Heart right ventricle (tissue), 16 donors: ENCODE measurements at places on chromosomes 1 and 21. TPM values are rescaled to one million over a fixed set of nuclear protein-coding genes. Genes with fewer than 3 reads are reported as not detected.

VANGL2 gene
- 1.7 TPM for total RNA-seq

FCRL2 gene
- not detected for total RNA-seq

- H3K4me1 ChIP-seq: no peaks in the 10 kb centered on the region
- no peak overlapping the region for H3K27ac ChIP-seq
- H3K36me3 ChIP-seq: no peaks in the 10 kb centered on the region
- no peaks in the 10 kb centered on the region for H3K27me3 ChIP-seq
- no peak for DNase-seq
Measured at GRCh38 chr1:192430644-192431043, 113.9 kb downstream of the RGS21 start.

- H3K4me1 ChIP-seq: peaks cover 58% of the 10 kb centered on the region
- DNase-seq: no peak
- H3K4me3 ChIP-seq: no peak overlapping the region
- no peaks in the 10 kb centered on the region for H3K27me3 ChIP-seq
Measured at GRCh38 chr1:205315008-205315618, 6.4 kb downstream of the NUAK2 start.

SNAP47 gene
- 102 TPM for total RNA-seq

DNA sequence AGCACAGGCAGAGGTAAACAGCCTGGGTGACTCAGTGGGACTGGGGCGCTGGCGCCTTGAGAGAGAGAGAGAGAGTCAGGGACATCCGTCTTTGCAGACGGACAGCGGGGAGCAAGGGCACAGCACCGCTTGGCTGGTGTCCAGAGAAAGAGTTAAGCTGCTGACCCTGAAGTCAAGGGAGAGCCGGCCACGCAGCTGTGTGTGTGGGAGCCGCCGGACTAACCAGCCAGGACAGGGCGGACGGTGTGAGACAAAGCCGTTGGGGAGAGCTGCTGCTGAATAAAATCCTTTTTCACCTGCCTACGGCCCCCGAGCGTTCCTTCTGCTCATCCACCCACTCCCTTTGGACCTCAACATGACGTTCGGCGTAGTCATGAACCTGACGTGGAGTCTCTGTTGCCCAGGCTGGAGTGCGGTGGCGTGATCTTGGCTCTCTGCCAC, 14.5 kb downstream of the CFAP74 start:
- H3K36me3 ChIP-seq: no peaks in the 10 kb centered on the region
- peak; percentile 47 for DNase-seq
- H3K27me3 ChIP-seq: peaks cover 23% of the 10 kb centered on the region
- peaks cover 24% of the 10 kb centered on the region for H3K4me1 ChIP-seq
- H3K27ac ChIP-seq: peak overlapping the region; percentile 58

EXO5 gene
- total RNA-seq: 4.6 TPM

GRCh38 chr1:234601301-234602017, 8.5 kb downstream of the IRF2BP2 start:
- no peaks in the 10 kb centered on the region for H3K27me3 ChIP-seq
- H3K4me1 ChIP-seq: peaks cover 44% of the 10 kb centered on the region
- peak overlapping the region; percentile 96 for H3K27ac ChIP-seq
- H3K4me3 ChIP-seq: peak overlapping the region; percentile 95
- no peak for DNase-seq
- H3K36me3 ChIP-seq: no peaks in the 10 kb centered on the region

TMPRSS3 gene
- total RNA-seq: 1.0 TPM

DNA sequence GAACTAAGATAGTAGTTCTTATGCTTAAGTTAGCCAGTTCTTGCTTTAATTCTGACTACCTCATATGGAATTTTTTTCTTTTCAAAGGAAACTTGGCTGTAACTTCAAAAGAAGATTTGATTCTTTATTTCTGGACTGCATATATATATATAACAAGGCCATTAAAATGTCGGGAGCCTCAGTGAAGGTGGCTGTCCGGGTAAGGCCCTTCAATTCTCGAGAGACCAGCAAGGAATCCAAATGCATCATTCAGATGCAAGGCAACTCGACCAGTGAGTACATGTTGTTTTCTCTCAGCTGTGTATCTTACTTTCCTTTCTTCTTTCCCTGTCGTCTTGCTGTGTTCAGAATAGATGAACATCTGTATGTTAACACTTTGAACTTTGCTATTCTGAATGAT, 21.8 kb downstream of the KIF1B start:
- H3K36me3 ChIP-seq: peaks cover 49% of the 10 kb centered on the region
- no peak overlapping the region for H3K27ac ChIP-seq
- no peak overlapping the region for H3K4me3 ChIP-seq
- peaks cover 23% of the 10 kb centered on the region for H3K4me1 ChIP-seq

GRCh38 chr1:227789084-227790033, 26.1 kb upstream of the PRSS38 start:
- H3K36me3 ChIP-seq: no peaks in the 10 kb centered on the region
- peaks cover 31% of the 10 kb centered on the region for H3K4me1 ChIP-seq
- H3K4me3 ChIP-seq: peak overlapping the region; percentile 69
- no peak overlapping the region for H3K27ac ChIP-seq
- H3K27me3 ChIP-seq: no peaks in the 10 kb centered on the region
- DNase-seq: no peak

DNA sequence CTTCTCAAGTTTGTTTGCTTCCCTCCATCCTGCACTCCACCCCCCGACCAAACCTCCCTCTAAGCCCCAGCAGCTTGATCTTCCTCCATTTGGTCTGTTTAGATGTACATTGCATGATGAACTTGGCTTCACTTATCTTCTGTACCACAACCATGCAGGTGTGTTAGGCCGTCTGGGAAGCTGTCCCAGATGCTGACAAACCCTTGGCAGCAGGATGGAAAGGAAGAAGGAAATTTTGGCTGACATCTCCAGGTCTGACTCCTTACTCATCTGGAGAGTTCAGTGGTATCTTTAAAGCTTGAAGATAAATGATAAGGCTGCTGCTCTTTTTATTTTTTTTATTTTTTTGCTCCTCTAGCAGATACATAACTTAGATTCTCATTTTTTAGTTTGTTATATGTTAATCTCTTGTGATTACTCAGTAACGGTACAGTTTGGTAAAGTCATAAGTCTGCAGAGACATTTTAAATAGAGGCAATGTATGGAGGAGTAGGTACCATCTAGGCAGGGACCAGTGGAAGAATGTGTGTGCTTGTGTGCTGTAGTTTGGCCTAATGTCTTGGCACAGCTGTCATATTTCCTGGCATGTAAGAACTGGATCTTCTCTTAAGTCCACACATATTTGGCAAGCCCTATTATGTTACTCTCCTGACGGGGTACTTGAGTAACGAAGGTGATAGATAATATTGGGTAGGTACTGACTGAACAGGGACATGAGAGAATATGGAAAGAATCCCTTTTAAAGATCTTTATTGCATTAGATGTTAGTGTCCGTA, 79.7 kb downstream of the CACHD1 start:
- H3K4me1 ChIP-seq: no peaks in the 10 kb centered on the region
- H3K4me3 ChIP-seq: no peak overlapping the region
- H3K27me3 ChIP-seq: no peaks in the 10 kb centered on the region
- no peak for DNase-seq
- no peak overlapping the region for H3K27ac ChIP-seq

DNA sequence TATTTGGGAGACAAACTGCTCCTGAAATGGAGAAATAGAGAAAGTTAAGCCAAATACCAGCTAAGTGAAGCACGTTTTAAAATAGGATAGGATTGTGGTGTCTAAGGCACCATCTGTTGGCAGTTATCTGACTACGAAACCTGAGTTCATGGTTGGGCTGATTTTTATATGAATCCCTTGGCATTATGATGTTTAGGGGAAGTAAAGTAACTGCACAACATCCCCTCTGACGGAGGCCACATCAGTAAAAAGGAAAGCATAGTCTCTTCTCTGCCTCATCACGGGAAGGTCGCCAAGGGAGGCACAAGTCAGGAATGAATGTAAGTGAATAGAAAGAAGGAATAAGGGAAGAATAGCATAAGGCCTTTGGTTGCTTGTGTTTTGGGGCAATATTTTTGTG, 128.0 kb downstream of the PRRX1 start:
- H3K27me3 ChIP-seq: no peaks in the 10 kb centered on the region
- H3K27ac ChIP-seq: no peak overlapping the region
- no peaks in the 10 kb centered on the region for H3K36me3 ChIP-seq
- no peak for DNase-seq
- no peak overlapping the region for H3K4me3 ChIP-seq

NEGR1 gene
- 18.3 TPM for total RNA-seq

DNA sequence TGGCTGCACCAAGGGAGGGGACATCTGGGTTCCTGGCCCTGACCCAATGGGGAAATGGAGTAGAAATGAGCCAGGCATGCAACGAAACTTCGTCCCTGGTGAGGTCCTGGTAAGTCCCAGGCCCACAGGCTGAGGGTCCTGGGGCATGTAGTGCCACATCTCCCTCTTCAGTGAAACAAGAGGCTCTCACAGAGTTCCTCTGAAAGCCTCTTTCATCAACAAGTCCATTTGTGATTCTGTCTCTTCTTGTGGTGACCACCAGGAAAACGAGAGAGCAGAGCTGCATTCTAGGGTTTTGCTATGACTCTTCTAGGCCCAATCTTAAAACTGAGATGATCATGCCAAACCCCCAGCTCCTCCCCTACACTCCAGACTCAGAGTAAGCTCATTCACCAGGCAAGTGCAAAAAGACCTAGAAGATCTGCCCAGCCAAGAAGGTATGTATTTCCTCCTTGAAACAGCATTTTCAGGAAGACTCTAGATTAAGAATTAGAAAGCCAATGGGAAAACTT, 24.3 kb upstream of the RNF220 start:
- no peaks in the 10 kb centered on the region for H3K4me1 ChIP-seq
- no peak overlapping the region for H3K27ac ChIP-seq
- H3K27me3 ChIP-seq: peaks cover under 1% of the 10 kb centered on the region
- no peak overlapping the region for H3K4me3 ChIP-seq

- peaks cover 13% of the 10 kb centered on the region for H3K36me3 ChIP-seq
- H3K4me3 ChIP-seq: no peak overlapping the region
- DNase-seq: peak; percentile 69
- peak overlapping the region; percentile 80 for H3K27ac ChIP-seq
Measured at GRCh38 chr1:54397090-54397591, 9.1 kb downstream of the SSBP3 start.

DNA sequence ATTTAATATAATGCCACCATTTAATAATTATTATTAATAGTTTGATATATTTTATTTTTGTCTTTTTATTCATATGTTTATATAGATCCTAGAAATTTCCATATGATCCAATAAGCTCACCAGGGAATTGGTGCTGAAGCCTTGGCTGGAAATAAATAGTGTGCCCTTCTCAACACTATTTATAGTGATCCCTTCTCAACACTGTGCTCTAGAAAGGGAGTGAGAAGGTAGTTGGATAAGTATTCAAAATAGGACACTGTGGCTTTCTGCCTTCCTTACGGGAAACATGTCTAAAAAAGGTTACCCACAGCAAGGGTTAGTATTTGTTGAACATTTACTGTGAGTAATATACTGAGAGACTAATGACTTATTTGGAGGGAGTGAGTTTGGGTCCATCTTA, 496.1 kb downstream of the NEGR1 start:
- H3K27me3 ChIP-seq: no peaks in the 10 kb centered on the region
- peaks cover 3% of the 10 kb centered on the region for H3K4me1 ChIP-seq
- no peaks in the 10 kb centered on the region for H3K36me3 ChIP-seq
- no peak for DNase-seq

DNA sequence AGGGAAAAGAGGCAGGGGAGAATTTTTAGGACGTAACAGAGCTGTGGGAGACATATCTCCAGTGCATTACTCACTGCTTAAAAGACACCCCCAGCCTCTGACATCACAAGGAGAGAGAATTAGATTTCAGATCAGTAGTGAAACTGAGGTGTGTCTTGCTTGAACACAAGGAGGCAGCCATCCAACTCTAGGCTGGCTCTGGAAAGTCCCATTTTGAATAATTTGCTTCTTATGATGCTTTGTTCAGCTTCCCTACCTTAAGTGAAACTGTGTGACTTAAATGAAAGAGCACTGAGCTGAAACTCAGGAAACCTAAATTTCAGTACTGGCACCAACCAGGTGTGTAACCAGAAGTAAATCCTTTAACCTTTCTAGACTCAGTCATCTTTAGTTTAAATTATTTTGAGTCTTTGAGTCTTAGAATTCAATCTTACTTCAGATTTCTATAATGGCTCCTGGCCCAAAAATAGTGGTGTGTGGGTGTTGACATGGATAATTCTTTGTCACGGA, 251.6 kb upstream of the SGIP1 start:
- DNase-seq: no peak
- peaks cover 37% of the 10 kb centered on the region for H3K4me1 ChIP-seq
- no peaks in the 10 kb centered on the region for H3K36me3 ChIP-seq

DNA sequence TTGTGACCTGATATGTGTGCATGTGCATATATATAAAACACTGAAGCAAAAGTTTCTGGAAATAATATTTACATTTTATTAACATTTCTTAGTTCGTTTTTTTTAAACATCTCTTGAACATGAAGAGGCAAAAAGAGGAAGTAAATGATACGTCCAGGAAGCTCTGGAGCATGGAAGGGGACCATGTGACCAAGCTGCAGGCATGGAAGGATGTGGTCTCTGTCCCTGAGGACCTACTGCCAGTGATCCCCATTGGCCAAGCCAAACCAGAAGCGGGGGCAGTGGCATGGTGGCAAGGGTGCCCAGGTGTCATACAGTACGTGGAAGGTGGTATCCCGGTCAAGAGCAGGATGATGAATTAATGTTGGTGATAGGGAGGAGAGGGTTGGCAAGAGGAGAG, 268.3 kb upstream of the PROX1 start:
- H3K4me1 ChIP-seq: no peaks in the 10 kb centered on the region
- no peak overlapping the region for H3K4me3 ChIP-seq
- H3K27me3 ChIP-seq: peaks cover 11% of the 10 kb centered on the region
- no peak overlapping the region for H3K27ac ChIP-seq
- no peaks in the 10 kb centered on the region for H3K36me3 ChIP-seq

SLC45A3 gene
- 1.6 TPM for total RNA-seq

STXBP3 gene
- 26.5 TPM for total RNA-seq

GRCh38 chr1:31476891-31477846, 64.2 kb downstream of the SERINC2 start:
- H3K27ac ChIP-seq: no peak overlapping the region
- H3K4me3 ChIP-seq: no peak overlapping the region
- H3K4me1 ChIP-seq: no peaks in the 10 kb centered on the region

DNA sequence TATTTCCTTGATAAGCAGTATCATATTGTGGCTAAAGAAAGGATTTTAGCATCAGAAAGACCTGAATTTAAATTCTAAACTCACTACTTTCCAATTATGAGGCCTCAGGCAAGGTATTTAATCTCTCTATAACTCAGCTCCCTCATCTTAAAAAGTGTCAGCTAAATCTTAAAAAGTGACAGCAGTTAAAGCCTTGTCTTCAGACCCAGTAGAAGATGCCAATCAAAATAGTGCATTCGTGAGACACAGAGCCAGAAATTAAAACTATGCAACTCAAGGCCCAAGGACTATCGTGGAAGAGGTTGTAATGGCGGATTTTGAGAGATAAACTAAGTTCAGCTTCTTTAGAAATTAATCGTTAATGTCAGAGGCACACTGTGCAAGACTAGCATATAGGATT, 677.5 kb upstream of the BRINP3 start:
- no peaks in the 10 kb centered on the region for H3K36me3 ChIP-seq
- H3K27ac ChIP-seq: no peak overlapping the region
- no peaks in the 10 kb centered on the region for H3K27me3 ChIP-seq
- H3K4me3 ChIP-seq: no peak overlapping the region
- no peak for DNase-seq

DNA sequence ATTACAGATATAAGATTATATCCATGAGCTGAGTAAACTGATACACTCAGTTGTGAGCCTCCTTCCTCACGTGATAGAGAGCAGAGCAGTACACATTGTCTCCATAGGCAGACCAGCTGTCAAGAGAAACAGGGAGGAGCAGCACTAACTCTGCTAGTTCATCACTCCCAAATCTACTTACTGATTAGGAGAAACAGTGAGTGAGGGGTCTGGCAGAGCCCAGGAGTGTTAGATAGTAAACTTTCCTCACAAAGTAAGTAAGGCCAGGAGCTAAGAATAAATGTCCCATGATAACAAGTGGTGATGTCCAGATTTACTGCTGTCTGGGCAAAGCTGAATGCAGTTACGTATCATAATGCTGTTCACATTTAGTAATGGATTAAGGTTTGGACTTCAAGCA, 168.6 kb upstream of the KCNK2 start:
- no peak overlapping the region for H3K27ac ChIP-seq
- no peak for DNase-seq
- no peak overlapping the region for H3K4me3 ChIP-seq
- no peaks in the 10 kb centered on the region for H3K36me3 ChIP-seq
- no peaks in the 10 kb centered on the region for H3K27me3 ChIP-seq
